Cerebellar nuclear complex (tissue), 1 donor: ENCODE measurements at places on chromosomes 12 and 14.

- DNase-seq: no peak
These were observed 56.1 kb upstream of the FBRSL1 start for GRCh38 chr12:132433641-132434395.

- DNase-seq: no peak
These were observed 102.5 kb upstream of the PRICKLE1 start for GRCh38 chr12:42691991-42692557.

DNA sequence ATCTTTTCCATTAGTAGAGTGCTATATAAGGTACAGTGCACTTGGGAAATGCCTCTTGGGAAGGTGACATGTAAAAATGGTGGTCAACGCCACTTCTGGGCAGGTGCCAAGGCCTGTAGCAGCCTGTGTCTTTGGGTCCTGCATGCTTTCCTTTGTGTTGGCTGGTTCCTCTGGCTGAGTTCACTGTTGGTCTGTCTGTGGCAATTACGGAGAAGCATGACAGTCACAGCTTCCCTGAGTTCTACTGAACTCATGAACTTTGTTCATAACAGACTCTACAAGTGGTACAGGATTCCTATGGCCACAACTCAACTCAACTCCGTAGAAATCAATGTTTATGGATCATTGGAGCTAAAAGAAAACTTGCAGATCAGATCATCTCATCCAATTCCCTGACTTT, 98.0 kb downstream of the CACNA1C start:
- DNase-seq: no peak

DNA sequence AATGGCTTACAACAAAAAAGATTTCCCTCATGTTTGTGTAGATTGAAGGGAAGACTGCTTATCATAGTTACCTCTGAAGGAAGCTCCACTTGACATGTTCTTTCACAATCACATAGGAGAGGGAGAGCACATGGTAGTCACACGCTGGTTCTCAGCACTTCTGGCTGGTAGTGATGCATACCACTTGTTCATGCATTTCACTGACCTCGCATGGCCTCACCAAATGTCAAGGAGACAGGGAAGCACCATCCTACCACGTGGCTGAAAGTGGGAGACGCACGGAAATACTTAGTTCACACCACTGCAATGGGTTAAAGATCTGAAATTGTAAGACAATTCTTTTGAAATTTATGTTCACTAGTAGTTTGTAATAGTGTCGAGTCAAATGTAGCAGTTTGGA, 74.0 kb downstream of the PDE3A start:
- no peak for DNase-seq

DNA sequence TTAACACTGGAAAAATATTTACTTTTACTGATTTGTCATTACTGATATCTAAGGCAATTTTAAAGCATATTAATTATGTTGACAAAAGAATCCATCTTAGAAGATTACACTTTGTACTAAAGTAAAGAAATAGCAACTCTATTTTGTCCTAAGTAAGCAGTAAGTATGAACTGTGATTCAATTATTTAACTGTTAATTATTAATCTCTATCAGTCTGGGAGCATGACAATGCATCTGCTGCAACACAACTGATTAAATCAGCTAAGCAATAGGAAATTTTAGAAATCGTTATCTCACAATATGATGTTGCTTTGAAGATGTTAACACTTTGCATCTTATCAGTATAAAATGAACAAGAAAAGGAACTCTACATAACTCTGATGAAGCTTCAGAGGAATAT, 172.3 kb downstream of the DPY19L2 start:
- DNase-seq: no peak

- DNase-seq: no peak
These were observed 177.9 kb downstream of the RBM19 start for GRCh38 chr12:113788020-113788856.

- DNase-seq: no peak
These were observed 19.6 kb downstream of the HCFC2 start for GRCh38 chr12:104083769-104084475.

GRCh38 chr14:59332727-59333126, 132.5 kb downstream of the GPR135 start:
- DNase-seq: no peak

DNA sequence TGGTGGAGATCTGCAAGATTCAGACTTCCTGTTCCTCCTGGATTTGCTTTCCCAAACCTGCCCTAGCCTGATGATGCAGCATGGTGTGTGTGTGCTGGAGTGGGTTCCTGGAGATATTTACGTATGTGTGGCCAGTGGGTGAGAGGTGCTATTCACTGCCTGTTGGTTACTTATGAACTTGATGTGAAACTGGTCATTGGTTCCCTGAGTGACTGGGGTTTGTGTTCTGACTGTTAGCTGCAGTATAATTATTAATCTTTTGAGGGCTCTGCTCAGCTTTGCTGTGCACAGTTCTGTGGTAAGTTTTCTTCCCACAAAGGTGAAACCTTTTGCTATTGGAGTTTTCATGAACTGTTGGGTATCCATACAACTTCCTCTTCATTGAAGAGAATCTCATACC, 541.8 kb upstream of the FBXO33 start:
- DNase-seq: no peak

DNA sequence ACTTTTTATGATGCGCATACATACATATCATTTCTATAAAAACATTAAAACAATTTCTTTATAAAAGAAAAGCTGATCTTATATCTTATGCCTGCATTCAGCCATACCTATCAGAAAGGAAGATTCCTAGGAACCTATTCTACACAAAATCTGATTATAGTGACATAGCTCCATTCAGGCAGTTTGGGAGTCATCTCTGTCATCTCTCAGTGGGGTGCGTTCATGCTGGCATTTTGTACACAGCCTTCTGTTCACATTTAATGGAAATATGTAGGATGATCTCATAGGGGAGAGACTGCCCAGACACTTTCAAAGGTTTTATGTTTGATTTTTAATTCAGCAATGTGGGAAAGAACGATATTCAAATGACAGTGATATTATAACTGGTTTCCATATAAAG, 52.9 kb downstream of the ATL1 start:
- DNase-seq: no peak

GRCh38 chr14:65238456-65238855, 136.1 kb upstream of the MAX start:
- no peak for DNase-seq

GRCh38 chr14:83044001-83044400, 1510.3 kb upstream of the SEL1L start:
- DNase-seq: no peak

- DNase-seq: no peak
These were observed 56.5 kb downstream of the WASHC4 start for GRCh38 chr12:105164068-105164467.

DNA sequence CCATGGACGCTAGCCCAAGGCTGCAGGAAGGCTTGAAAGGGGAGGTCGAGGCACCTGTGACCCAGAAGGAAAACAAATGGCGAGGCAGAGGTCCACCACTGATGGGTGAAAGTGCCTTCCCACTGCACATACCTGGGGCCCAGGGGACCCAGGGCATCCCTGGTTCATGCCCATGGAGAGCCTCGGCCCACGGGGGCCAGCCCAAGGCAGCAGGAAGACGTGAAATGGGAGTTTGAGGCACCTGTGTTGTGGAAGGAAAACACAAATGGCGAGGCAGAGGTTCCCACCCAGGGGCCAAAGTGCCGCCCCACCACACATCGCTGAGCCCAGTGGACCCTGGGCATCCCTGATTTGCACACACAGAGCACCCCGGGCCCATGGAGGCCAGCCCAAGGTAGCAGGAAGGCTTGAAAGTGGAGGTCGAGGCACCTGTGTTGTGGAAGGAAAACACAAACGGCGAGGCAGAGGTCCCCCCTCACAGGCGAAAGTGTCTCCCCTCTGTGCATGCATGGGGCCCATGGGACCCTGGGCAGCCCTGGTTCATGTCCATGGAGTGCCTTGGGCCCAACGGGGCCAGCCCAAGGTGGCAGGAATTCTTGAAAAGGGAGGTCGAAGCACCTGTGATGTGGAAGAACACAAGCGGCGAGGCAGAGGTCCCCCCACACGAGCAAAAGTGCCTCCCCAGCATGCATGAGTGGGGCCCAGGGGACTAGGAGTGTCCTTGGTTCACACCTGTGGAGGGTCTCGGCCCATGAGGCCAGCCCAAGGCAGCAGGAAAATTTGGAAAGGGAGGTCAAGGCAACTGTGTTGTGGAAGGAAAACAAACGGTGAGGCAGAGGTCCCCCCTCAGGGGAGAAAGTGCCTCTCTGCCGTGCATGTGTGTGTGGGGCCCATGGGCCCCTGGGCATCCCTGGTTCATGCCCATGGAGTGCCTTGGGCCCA, 383.3 kb downstream of the ALG10 start:
- no peak for DNase-seq

- peak; percentile 28 for DNase-seq
These were observed 24.8 kb upstream of the GPR68 start for GRCh38 chr14:91269076-91269991.

- no peak for DNase-seq
These were observed 56.8 kb downstream of the SDR9C7 start for GRCh38 chr12:56877195-56878009.

DNA sequence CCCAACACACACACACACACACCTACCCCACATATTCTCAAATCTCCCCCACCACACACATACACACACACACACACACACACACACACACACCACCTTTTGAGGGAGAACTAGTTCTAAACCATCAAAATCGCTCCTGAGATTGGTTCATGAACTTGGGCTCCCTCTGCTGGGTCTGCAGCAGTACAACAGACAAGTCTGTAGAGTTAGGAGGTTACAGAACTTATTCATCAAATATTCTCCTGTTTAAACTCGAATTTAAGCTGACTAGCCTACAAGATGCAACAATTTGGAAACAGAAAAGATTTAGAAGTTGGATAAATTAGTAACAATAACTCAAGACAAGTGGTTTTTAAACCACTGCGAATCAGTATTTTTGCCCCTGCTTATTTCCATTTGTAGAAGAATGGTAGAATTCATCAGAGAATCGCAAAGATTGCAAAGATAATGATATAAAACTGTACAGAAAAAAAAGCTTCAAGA, 136.4 kb upstream of the USP15 start:
- DNase-seq: no peak

DNA sequence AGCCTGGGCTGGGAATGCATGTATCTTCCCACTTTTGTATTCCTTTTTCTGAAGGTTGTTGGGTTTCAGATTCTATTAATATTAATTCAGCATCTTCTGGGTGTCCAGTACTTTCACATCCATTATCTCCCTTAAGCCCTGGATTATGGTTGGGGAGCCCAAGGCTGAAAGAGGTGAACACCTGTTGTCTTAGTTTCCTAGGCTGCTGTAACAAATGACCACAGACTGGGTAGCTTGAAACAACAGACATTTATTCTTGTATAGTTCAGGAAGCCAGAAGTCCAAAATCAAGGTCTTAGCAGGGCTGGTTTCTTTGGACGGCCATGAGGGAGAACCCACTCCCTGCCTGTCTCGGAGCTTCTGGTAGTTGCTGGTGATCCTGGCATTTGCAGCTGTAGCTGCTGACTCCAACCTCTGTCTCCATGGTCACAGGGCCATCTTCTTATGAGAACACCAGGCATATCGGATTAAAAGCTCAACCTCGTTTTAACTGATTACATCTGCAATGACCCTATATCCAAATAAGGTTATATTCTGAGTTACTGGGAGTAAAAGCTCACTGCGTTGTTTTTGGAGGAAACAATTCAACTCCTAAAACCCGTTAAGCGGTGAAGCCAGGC, 68.2 kb upstream of the CLMN start:
- no peak for DNase-seq

- no peak for DNase-seq
These were observed 274.9 kb upstream of the DIO3 start for GRCh38 chr14:101286271-101287018.

GRCh38 chr14:36057452-36058116, 118.9 kb downstream of the PTCSC3 start:
- DNase-seq: no peak

GRCh38 chr12:57759360-57759980, 4.6 kb downstream of the MARCHF9 start:
- no peak for DNase-seq

DNA sequence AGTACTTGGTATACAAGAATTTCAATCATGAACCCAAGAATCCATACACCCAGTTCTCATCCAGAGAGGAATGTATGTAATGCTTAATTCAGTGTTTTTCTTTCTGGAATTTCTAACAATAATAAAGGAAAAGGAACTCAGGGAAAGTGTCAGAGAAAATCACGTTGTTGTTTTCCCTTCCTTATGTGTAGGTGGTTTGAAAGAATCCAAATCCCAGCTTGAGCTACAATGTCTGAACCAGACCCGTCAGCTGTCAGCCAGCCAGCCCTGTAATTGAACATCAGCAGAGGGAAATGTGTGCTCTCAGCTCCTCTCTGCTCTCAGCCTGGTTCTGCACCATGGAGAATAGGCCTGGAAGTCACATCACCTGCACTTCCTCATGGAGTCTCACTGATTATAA, 126.5 kb downstream of the TMEM30B start:
- DNase-seq: no peak

- DNase-seq: no peak
These were observed 493.8 kb downstream of the NPAS3 start for GRCh38 chr14:33432407-33433023.

DNA sequence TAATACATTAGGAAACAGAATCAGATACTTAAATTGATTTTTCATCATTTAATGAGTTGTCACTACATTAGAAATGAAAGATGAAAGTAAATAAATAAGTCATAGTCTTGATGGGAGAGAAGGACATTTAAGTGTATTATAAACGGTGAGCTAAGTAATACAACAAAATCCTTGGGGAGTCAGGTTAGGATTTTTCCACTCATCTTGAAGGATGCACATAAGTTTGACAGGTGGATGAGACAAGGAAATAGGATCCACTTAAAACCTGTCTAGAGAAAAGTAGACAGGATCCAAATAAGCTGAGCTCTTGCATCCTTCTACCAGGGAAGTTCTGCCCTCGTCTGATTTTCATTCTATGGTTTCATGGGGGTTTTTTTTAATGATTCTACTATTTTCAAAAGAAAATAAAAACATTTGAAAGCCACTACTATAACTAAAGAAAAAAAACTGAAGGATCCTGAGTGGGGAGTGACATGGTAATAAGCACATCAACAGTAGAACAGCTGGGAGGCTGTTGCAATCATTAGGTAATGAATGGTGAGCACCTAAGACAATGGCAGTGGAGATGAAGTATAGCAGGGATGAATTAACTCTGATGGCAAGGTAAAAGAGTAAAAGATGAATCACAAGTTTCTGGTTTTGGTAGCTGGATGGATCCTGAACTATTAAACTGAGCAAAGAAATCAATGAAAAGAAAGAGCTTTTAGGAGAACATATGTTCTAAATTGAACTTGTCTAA, 17.0 kb downstream of the CEP128 start:
- DNase-seq: no peak

DNA sequence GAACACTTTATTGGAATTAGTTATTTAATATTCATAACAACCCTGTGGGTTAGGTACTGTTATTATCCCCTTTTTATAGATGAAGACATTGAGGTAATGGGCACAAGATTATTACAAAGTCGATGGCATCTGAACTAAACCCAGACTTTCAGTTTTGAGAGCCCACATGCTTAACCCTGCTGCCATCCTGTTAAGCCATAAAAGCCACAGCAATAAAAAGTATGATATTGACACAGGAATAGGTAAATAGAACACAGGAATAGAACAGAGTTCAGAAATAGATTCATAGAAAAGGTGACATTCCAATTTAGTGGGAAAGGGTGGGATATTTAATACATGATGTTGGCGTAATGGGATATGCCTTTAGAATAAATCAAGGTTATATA, 119.8 kb downstream of the SLC38A1 start:
- DNase-seq: no peak

- DNase-seq: no peak
These were observed 134.4 kb downstream of the GXYLT1 start for GRCh38 chr12:42010257-42010656.
